ENCODE measurements at places on chromosomes 2 and 18.

GRCh38 chr2:48592067-48592466 is 25.6 kb upstream of the GTF2A1L start:
- no peak for DNase-seq

DNA sequence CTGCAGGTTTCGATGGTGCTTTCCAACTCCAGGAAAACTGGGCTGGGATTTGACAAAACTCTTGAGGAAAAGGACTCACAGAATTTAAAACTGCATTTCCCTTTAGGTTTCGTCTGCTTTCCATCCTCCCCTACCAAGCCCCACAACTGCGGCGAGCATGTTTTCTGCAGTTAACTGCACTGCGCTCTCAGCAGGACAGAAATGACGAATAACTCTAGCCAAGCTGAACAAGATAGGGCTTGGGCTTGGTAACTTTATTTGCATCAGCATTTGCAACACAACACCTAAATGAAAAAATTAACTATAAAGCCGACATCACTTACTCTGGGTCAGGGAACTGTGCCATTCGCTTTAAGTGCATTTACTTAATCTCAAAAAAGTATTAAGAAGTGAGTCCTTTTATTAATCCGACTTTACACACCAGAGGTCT is 669 bp upstream of the PIKFYVE start:
- no peak for DNase-seq

DNA sequence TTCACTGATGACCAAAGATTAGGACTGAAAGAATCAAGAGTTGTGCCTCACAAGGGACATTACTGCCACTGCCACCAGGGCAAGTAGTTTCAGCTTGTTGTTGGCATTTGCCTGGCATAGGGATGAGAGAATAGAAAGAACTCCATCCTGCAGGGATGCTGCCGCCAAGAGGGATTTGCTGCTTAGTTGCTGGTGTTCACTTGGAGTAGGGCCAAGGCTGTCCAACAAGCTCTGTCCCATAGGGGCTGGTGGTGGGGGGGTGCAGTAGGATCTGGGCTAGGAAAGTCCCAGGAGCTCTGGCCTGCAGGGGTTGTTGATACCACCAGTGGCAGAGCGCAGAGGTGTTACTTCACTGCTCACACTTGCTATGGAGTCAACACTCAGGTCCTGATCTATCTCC is 84.9 kb upstream of the MGAT4A start:
- no peak for DNase-seq

DNA sequence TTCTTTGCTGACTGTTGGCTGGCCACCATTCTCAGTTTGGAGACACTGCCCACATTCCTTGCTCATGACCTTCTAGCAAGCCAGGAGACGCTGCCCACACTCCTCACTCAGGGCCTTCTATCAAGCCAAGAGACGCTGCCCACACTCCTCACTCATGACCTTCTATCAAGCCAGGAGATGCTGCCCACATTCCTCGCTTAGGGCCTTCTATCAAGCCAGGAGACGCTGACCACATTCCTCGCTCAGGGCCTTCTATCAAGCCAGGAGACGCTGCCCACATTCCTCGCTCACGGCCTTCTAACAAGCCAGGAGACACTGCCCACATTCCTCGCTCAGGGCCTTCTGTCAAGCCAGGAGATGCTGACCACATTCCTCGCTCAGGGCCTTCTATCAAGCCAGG is 131.3 kb upstream of the CBLN2 start:
- no peak for DNase-seq

- DNase-seq: peak; percentile 24
Observed at GRCh38 chr18:61546590-61546989, 213.4 kb downstream of the CDH20 start.

- no peak for DNase-seq
Observed at GRCh38 chr2:74424139-74424992, 2.8 kb downstream of the WDR54 start.

DNA sequence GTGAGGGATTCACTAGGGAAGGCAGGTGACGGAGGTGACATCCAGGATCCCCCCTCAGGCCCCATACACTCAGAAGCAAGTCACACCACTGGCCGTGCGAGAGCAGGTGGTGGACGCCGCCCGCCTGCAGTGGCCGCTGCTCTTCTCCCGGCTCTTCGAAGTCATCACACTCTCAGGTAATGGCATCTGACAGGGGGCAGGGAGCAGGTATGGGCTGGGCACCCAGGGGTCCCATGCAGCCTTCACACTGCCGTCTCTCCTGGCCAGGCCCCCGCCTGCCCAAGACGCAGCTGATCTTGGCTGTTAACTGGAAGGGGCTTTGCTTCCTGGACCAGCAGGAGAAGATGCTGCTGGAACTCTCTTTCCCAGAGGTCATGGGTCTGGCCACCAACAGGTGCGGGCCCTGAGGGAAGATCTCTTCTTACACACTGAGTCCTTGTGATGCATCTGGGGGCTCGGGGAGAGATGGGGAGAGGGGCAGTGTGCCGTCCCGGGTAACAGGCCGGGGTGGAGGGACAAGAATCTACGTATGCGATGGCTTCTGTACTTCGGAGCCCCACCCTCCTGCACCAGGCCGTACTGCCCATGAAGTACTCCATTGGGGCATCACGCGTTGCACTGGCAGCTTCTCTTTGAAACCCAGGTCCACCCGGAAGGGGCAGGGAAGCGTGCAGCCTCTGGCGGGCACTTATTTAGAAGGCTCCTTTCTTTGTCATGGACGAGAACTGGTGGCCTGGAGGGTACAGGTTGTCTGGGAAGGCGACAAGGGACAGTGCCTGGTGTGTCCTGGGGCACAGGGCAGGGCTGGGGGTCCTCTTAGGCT is 18.8 kb upstream of the GPR17 start:
- no peak for DNase-seq

DNA sequence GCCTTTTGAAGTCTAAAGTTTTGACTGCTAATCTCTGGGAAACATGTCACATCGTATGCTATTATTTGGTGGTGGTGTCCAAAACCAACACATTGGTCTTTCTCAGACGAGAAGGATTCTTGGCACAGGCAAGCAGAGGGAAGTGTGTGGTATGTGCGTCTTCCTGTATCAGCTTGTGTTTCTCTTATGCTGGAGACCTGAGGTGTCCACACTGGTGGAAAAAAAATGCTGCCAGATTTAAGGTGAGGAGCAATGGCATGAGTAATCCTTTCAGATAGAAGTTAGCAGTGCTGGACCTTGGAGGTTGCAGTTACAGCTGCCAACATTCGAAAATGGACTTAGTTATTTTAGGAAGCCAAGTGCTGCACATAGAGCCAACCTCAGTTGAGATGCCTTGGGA is 11.7 kb upstream of the FHL2 start:
- no peak for DNase-seq

DNA sequence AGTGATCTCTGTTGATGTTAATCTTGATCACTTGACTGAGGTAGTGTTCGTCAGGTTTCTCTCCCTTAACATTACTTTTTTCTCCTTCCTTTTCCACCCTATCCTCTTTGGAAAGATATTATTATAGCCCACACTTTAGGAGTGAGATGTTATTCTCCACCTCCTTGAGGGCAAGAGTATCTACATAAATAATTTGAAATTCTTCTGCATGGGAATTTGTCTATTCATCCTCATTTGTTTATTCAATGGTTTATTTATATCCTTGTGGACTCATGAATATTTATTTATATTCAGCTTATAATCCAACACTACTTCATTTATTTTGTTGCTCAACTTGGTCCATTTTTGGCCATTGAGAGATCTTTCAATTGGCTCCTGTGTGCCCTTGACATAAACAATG is 750.4 kb downstream of the EPHA4 start:
- no peak for DNase-seq

- no peak for DNase-seq
Observed at GRCh38 chr2:9074930-9075329, 71.4 kb upstream of the MBOAT2 start.

DNA sequence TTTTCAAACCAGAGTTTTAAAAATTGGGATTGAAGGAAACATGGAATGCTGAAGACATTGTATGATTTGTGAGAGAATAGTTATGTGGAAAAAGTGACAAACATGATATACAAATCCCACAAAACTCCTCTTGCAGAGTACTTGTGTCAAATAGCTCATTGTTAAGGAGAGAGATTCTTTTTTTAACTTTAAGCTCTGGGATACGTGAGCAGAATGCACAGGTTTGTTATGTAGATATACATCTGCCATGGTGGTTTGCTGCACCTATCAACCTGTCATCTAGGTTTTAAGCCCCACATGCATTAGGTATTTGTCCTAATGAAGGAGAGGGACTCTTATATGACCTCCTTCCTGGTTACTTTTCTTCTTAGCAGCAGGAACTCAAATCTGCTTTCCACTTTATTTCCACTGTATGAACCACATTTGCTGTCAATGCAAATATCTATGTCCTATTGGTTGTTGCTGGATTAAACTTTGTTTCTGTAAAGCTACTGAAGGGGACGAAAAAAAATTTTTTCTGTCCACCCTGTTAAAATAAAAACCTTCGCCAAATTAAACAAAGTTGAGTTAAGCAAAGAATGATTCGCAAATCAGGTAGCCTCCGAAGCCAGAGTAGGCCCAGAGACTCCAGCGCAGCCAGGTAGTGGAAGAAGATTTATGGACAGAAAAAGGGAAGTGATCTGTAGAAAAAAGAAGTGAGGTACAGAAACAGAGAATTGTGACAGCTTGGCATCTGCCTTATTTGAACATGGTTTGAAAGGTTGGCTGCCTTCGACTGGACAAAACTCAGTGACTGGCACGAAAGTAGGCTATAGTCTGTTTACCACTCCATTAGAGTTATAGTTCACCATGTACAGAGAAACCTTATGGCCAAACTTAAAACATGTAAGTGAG is 430.1 kb upstream of the CHST9 start:
- no peak for DNase-seq

All from muscle of back (tissue), 13 donors.